ENCODE measurements at places on chromosomes 2 and 18.
A peak's percentile ranks its signal among the peaks of the same experiment; 100 is the strongest.

GRCh38 chr2:37378411-37378810 is 34.0 kb downstream of the QPCT start:
- no peak for DNase-seq

DNA sequence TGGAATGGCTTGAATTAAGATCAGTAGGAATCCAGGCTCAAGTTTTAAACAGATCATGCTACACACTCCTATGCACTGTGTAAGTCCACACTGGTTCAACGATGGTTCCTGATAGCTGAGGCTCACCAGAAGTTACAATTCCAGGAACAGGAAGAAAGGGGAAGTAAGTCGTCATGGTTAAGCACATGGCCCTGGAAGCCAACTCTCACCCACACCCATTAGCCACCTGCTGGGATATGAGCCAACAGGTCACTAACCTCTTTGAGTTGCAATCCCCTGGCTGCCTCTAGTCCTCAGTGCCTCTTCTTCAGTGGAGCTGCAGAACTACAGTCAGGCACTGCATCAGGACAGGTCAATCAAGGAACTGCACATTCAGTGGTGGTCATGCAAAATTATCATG is 133.5 kb downstream of the TMEM182 start:
- no peak for DNase-seq

DNA sequence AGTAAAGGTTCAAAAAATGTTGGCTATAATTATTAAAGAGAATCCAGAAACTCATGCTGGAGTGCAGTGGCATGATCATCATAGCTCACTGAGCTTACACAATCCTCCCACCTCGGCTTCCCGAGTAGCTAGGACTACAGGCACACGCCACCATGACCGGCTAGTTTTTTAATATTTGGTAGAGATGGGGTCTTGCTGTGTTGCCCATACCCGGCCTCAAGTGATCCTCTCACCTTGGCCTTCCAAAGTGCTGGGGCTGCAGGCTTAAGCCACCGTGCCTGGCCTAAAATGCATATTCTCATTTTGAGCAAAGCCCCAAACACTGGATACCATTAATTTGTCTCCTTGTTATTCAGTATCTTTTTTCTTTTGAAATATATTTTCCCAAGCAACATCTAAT is 32.4 kb downstream of the MEMO1 start:
- DNase-seq = no peak

DNA sequence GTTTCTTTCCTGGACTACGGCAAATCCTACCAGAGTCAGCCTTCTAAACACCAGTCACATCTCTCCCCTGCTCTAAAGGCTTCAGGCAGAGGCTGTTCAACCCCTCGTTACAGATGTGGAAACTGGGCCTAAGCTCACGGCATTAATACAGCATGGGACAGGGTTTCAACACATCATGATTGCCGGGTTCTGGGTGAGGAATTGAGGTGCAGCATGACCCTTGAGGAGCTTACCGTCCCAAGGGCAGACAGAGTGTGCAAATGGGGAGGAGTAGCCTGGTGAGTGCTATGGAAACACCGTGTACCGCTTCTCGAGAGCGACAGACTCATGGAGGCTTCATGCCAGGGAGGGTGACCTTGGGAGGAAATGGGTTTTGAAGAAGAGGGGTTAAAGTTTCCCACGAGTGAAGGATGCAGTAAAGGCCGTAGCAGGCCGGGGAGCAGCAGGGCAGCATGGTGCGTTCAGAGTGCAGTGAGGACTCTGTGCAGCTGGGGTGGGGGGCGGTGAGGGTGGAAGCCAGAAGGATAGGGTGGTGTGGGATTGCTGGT is 51.1 kb downstream of the TGOLN2 start:
- DNase-seq = no peak

DNA sequence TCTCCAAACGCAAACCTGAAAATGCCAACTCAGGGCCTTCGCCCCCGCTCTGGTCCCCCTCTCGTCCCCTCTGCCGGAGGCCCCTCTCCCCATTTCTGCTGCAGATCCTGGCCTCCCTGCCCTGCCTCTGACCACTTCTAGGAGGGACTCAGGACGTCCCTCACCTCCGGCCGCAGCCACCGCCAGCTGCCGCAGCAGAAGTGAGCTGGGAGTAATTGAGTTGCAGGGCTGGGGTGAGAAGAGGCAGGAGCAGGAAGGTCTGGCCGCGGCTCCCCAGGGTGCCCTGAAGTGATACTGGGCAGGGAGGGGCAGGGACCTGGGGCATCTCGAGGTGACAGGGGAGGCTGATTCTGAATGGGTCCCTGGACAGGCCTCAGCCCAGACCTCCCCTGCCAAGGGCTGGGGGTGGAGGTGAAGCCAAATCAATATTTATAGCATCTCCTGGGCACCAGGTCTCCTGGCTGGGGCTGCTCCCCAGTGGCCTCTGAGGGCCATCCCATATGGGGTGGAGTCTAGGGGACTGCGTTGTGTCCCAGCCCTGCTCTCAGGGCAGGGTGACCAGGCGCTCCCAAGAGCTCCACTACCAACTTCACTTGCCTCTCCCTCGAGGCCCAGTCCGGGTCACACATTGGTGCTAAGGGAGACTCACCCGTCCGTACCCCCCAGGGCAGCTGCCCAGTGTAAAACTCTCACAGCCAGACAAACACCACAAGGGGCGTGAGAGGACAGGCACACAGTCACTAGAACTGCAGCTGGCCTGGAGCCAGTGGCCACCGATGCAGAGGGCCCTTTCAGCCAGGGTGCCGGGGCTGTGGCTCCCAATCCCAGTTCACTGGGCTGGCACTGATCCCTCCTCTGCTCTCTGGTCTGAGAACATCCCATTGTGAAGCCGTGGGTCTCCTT is 33.0 kb downstream of the KCNIP3 start:
- DNase-seq = no peak

- peak; percentile 47 for DNase-seq
Measured at GRCh38 chr2:190947711-190948251, 66.2 kb downstream of the STAT1 start.

GRCh38 chr18:3554811-3555427 is 104.9 kb downstream of the TGIF1 start:
- DNase-seq = no peak

DNA sequence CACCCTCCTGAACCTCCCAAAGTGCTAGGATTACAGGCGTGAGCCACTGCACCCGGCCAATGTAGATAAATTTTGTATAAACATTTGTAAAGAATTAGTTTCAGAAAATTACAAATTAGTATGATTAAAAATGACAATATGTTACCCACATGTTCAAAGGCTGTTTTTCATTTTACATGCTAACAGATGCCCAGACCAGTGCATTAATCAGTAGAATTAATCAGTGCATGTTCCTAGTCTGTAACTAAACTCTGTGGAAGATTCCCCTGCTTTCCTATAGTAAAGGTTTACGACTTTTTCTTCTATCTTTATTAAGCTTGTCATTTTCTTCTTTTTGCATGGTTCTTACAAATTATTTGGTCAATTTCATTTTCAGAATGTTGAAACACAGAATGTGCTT is 65.8 kb downstream of the UGGT1 start:
- DNase-seq = no peak

- no peak for DNase-seq
Measured at GRCh38 chr2:151085181-151085611, 176.5 kb downstream of the RBM43 start.

- DNase-seq = no peak
Measured at GRCh38 chr2:173978447-173978846, 13.3 kb upstream of the SP3 start.

DNA sequence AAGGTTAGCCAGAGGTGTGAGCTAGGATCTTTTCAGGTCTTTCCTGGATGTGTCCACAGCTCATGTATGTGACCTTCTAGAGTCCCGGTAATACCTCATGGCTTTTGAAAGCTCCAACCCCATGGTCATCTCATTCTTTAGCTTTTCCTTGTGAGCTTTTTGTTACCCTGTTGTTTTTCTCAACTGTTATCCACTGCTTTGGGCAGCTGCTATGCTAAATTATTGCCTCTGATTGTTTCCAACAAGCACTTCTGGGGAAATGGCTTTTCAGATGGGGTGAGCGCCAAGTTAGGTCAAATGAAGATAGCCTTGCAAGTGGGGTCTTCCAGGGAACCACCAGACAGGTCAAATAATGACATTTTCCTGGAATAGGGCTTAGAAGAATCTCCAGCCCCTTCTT is 27.9 kb downstream of the ME2 start:
- DNase-seq = no peak

GRCh38 chr2:20348542-20348941 is 2.1 kb downstream of the PUM2 start:
- no peak for DNase-seq

DNA sequence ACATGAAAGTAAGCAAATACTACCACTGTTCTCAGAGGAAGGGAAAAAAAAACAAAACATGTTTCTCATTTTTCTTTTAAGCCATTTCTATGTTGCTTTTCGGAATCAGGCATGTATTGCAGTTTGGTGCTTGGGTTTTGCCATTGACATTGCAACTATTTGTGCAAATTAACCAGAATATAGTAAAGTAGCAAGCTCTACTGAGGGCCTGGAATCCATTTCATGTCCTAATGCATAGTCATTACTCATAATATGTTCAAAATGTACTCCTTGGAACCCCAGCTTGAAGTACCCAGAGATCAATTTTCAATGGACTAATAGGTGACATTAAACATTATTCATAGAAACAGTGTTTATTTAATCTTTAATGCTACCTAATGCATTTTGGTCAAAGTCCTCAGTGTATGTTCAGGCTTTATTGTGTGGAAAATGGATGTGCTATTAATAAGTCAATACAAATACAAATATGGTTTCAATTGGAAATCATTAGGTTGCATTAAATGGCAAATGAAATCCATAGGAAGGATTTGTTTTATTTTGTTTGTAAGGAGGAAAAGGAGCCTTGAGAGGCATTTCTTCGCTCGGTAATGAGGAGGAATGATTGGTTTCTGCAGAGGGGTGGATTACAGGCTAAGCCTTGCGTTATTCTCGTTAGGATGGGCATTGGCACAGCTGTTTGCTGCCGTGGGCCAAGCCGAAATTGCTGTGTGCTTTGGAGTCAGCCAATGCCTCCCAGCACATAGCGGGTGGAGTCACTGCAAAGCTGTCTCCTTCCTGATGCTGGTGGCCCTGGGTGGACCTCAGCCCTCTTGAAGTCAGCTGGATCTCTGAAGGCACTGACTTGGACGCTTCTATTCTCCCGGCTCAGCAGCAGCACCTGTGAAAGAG is 56.4 kb downstream of the MYCN start:
- no peak for DNase-seq

DNA sequence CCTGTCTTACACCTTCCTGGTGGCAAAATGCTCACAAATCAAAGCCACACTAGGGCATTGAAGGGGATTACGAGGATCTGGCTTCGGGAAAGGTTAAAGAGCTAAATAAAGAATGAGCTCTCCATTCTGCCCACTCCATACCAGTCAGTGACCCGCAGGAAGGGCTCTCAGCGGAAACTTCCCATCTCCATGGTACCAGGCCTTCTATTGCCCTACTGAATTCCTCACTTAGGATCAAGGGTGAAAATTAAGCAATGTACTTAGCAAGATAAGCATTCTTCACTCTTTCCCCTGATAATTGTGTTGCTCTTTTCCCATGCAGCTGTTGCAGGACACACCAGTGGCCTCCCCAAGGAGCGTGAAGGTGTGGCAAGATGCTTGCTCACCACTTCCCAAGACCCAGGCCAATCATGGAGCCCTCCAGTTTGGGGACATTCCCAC is 75.6 kb upstream of the TTC39C start:
- DNase-seq = no peak

DNA sequence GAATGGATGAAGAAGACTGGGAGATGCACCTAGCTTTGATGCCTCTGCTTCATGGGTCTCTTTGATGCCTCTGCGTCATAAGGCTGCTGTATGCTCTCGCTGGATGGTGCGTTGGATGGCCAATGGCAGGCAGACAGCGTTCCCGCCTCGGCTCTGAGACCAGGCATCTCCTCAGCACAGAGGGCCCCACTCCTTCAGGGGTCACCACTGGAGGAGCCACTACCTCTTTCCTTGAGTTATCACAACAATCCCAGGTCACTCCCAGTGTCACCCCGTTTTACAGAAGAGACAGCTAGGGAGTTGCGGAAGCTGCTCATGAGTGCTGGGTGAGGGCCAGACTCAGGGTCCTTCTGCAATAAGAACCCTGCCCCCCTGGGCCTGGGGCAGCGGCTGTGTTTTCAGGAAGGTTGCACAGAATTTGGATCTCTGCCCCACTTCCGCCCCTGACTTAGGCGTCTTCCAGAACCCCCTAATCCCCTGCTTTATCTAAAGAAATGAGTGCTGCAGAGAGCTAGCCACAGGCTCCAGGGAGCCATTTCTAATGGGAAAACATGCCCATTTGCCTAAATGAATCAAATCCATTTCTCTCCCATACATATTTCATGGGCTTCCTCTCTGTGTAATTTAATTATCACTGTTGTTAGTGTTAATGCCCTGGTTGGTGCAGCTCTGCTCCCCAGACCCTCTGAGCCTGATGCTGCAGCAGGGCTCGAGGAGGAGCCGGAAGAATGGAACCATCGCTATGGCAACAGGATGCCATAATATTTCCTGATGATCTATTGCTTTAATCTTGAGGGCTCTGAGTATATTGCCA is 131.8 kb upstream of the HS6ST1 start:
- DNase-seq = no peak

DNA sequence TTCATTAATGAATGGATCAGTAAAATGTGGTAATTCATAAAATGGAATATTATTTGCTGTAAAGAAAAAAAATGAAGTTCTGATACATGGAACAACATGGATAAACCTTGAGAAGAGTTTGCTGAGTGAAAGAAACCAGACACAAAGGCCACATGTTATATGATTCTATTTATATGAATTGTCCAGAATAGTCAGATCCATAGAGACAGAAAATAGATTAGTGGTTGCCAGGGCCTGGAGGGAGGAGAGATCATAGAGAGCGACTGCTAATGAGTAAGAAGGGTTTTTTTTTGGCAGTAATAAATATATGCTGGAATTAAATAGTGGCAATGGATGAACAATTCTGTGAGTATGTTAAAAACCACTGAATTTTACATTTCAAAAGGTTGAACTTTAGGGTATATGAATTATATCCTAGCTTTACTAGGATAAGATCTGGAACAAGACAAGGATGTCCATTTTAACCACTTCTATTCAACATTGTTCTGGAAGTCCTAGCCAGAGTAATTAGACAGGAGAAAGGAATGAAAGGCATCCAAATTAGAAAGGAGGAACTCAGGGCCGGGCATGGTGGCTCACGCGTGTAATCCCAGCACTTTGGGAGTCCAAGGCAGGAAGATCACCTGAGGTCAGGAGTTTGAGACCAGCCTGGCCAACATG is 48.8 kb downstream of the MAPRE2 start:
- no peak for DNase-seq

DNA sequence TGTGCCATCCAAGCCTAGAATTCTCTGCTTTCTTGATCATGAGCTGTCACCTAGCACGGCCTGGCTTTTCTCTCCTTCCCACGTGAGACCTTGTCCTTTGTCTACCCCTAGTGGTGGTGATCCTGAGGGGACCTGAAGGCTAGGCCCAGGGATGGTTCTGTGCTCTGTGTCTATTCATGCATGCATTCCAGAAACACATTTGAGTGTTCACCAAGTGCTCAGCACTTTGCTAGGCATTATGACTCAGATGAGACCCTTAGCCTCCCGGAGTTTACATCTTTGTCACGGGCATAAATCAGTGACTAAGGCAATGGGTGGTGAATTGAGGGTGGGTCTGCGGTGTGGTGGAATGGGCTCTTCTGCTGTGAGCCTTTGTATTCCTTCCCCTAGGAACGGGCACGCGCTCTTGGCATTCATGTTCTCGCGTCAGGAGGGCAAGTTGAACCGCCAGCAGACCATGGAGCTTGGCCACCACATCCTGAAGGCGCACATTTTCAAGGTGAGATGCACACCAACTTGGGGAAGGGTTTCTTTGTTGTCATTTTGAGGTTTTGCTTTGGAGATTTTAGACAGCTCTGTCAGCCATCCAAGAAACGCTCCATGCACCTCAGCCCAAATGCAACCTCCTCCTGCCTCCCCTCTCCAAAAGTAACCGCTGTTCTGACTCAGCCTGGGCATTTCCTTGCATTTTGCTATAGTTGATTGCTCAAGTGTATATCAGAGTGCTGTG is 100.9 kb downstream of the WDSUB1 start:
- DNase-seq = no peak

Data from central memory CD4-positive, alpha-beta T cell (primary cell).